ENCODE measurements at places on chromosomes 12 and 14.

DNA sequence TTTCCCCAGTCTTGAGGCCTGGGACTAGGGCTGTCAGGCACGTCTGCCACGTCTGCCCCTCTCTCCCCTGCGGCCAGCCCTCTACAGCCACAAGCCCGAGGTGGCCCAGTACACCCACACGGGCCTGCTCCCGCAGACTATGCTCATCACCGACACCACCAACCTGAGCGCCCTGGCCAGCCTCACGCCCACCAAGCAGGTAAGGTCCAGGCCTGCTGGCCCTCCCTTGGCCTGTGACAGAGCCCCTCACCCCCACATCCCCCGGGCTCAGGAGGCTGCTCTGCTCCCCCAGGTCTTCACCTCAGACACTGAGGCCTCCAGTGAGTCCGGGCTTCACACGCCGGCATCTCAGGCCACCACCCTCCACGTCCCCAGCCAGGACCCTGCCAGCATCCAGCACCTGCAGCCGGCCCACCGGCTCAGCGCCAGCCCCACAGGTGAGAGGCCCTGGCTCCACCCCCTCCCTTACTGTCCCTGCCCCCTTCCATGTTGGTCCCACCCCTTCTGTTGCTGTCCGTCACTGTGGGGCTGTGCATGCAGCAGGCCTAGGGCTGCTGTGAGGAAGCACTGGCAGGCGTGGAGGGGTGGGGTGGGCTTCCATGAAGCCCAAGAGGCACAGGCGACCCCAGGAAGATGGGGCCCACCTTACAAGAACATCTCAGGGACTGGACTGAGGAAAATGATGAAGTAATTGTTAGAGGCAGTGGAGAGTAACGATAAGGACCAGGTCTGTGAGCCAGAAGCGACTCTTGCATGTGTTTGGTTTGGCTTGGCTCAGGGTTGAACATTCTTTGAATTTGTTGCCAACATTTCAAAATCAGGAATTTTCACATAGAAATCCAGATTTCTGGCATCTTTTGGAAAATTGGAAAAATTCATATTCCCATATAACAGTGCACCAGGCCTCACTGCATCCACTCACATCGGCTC lies 16.8 kb downstream of the C12orf43 start:
- no peak for DNase-seq

- no peak for DNase-seq
Observed at GRCh38 chr14:53542732-53543131, 389.6 kb upstream of the DDHD1 start.

DNA sequence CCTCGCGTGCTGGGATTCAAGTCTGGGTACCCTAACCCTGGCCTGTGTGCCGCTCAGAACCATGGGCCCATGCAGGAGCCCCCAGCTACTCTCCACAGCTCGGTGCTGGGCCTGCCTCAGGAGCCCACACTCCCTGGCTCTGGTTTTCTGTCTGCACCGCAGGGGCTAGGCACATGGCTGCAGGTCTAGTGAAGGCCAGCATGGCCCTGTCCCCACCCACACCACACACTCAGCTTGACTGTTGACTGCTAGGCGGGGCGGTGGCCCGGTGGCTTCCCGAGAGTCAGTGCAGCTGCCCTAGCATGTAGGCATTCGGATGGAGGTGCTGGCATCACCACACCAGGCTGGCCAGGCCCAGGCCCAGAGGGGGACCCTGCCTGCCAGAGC lies 7.9 kb downstream of the INF2 start:
- DNase-seq = no peak

DNA sequence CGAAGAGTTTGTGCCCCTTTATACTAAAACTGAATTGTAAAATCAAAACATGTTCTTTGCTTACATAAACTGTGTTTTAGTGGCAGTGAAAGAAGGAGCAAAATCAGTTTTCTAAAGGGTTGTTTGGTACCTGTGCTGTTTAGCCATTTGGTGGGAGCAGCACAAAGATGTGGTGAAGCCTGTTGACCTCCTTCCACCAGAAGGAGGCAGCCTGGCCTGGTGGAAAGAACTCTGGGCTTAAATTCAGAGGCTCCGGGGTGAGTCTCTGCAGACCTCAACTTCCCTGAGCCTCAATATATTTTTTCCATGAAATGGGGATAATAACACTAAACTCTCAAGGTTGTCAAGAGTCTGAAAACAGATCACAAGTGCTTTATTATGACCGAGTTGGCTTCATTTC lies 502.5 kb downstream of the VRK1 start:
- no peak for DNase-seq

DNA sequence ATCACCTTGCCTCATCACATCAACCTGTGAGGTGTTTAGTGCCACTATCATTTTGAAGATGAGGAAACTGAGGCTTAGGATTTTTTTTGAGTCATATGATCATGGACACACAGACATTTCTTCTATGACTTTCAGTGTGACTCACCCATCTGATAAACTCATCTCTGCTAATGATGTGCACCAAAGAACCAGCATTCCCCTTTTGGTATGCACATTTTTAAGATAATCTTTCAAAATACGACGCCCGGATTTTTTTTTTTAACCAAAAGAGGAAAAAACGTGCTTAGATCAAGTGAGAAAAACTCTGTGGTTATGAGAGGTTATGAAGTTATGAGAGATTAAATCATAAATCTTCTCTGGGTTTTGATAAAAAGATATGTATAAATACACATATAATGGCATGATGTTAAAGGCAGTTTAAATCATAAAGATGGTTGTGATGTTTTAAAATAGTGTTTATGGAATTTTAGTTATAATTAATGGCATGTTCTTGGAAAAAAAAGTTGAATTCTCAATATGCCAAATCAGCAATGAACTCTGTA lies 948.1 kb downstream of the TMTC2 start:
- DNase-seq = no peak

GRCh38 chr12:93015871-93016751 lies 87.0 kb upstream of the EEA1 start:
- DNase-seq = no peak

- DNase-seq = no peak
Observed at GRCh38 chr14:57464008-57464730, 29.5 kb downstream of the CCDC198 start.

DNA sequence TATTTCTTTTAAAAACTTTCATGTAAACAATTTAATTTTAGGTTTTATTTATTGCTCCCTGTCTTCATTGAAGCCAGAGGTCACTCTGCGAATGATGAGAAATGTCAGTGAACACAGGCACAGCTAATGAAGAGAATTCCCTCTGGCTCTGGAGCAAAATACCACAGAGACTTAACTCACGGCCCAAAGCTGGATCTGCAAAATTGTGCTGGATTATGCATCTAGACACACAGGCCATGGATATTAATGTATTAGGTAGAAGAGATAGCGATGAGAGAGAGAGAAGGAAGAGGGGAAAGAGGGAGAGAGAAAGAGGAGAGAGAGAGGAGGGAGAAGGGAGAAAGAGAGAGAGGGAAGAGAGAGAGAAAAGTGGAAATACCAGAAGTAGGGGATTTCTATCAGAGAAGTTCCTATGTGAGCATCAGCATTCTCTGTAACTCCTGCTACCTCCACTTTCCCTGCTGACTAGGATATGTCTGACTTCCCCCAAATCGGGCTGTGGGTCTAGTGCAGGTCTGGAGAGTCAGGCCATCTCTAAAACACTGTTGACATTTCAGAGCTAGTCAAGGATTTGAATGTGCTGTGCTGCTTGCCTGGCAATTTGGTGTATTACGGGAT lies 3.7 kb downstream of the ARHGDIB start:
- no peak for DNase-seq

- DNase-seq = no peak
Observed at GRCh38 chr14:26190646-26191045, 407.2 kb downstream of the NOVA1 start.

Data from stimulated activated CD4-positive, alpha-beta T cell treated with anti-CD3 and anti-CD28 coated beads, Interleukin-12 subunit alpha, Interleukin-12 subunit beta, amount 100 ng/mL, for 24 hours (primary cell).